ENCODE measurements at places on chromosomes 2 and 18.

- DNase-seq, result no peak
These were observed 29.3 kb downstream of the NHEJ1 start for GRCh38 chr2:219131327-219131726.

GRCh38 chr2:32931945-32932709 is 14.6 kb upstream of the LTBP1 start:
- DNase-seq, result no peak

DNA sequence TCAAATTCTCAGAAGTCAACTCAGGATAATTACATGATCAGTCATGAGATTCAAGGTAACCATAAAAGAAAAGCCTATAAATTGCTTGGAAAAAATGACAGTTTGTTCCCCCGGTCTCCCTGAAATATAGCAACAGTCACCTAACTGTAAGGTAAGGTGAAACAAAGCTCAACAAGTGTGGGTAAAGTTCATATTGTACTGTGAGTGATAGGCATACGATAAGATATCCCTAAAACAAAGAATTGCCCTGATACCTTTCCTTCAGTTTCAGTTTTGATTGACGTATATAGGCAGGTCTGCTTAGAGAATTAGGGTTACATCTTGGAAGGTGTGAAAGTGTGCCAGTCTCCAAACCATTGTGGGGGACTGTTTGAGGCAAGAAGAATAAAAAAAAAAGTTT is 4.0 kb upstream of the CCBE1 start:
- DNase-seq, result no peak

DNA sequence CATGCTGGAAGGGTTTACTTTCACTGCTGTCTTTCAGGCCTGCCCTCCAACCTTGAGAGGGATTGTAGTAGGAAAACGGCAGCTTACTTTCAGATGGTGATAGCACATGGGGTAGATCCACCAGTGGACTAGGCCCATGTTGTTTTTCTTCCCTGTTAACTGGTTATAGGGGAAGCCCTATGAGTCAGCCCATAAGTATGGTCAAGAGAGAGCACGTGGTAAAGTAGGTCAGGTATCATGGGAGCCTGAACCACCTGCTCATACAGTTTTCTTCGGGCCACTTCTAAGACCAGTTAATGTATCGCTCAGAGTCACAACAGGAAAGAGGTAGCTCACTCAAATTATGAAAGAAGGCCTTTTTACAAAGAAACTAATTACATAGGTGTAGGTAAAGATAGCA is 33.0 kb downstream of the PDK1 start:
- DNase-seq, result no peak

DNA sequence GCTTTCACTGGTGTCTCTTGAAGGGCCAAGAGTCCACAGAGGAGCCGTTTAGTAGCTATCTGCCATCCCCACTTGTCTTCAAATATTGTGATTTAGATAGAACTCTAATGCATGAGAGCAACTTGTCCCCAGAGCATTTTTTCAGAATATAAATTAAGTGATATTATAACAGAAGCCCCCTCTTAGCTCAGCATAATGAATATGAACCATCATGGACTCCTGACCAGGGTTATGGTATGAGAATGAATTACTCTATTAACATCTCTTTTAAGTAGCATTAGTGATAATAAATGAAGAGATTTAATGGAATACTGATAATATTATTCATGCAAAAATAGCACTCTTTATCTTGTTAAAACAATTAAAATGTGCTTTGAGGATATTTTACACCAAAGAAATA is 709.6 kb downstream of the GALR1 start:
- no peak for DNase-seq

Measured in CD8-positive, alpha-beta T cell (primary cell).